HS-5 (cell line): ENCODE measurements at places on chromosomes 1 and 21.
A peak's percentile ranks its signal among the peaks of the same experiment; 100 is the strongest.

DNA sequence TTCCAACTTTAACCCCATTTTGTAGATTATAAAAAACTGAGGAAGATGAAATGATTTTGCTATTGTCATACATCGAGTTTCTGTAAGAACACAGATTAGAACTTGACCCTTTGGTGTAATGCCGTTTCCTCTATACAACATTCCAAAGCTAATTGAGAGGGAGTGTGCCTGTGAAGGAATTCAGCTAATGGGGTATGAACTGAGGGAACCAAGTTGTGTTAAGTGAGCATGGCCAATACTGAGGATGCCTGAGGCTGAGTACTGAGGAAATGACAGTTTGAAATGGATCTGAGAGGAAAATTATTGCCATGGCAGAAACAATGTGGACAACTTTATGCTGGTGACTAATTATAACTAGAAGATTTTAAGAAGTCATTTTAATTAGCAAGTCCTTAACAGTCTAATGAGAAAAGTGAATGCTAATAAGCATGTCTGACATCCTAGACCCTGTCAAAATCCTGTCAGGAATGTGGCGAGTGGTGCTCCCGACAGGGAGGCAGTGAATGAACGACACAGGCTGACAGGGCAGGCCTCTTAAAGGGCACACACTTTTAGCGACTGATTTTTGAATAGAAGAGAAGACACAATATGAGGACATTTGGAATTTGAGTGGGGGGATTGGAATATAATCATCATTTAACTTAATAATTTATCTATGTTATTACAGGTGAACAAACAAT, 262.5 kb downstream of the HLX start:
- DNase-seq = no peak

DNA sequence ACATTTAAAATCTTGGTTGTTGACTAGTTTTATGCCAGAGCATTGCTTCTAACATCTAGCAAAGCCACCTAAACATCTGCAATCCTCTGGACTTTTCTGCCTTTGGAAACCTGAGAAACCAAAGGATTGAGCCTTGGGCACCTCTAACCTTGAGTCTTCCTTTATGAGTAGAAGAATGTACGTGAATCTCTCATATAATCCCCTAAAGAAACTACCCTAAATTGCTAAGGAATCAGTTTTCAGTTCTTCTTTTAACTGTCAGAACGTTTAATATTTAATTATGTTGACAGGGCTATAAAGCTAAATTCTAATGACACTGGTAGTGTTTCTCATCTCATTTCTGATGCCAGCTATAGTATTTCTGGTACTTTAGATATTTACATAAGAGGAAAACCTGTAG, 997.3 kb downstream of the AMY1C start:
- DNase-seq = no peak

DNA sequence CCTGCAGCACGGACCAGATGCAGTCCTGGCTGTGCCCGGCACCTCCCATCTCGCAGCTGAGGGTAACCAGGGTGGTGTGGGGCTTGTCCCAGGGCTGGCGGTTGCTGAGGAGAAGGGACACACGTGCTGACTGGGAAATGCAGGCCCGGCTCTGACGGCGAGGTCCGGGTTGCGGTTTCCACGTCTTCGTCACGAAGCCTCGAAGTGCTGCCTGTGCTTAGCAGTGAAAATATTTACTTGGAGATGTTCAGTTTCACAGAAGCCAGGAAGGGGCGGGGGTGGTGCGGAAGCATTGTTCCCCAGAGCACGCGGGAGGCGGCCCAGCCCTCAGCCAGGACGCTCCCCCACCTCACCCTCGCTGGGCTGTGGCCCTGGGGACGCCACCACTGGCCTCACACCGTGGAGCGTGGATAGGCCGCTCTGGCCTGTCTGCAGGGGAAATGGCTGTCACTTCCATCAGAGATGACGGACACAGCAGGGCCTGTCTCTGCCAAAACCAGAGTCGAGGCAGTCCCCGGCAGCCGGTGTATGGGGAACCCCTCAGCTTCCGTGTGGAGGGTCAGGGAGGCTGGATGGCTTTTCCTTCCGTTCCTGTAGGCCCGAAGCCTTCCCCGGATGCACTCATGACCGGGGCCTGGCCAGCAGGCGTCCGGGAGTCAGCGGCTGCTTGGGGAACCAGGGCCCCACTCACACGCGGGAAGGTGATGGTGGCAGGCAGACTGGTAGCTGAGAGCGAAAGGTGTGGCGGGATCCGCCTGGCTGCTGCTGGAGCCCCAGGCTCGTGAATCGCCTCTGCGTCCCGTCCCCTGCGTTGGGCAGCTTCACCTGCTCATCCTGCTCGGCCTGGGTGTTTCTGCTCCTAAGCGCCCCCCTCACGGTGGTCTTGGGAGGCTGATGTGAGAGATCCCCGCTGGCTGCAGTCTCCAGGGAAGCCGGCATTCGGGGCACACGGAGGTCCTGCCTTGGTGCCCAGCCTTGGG, 14.7 kb upstream of the POFUT2 start:
- DNase-seq = no peak

DNA sequence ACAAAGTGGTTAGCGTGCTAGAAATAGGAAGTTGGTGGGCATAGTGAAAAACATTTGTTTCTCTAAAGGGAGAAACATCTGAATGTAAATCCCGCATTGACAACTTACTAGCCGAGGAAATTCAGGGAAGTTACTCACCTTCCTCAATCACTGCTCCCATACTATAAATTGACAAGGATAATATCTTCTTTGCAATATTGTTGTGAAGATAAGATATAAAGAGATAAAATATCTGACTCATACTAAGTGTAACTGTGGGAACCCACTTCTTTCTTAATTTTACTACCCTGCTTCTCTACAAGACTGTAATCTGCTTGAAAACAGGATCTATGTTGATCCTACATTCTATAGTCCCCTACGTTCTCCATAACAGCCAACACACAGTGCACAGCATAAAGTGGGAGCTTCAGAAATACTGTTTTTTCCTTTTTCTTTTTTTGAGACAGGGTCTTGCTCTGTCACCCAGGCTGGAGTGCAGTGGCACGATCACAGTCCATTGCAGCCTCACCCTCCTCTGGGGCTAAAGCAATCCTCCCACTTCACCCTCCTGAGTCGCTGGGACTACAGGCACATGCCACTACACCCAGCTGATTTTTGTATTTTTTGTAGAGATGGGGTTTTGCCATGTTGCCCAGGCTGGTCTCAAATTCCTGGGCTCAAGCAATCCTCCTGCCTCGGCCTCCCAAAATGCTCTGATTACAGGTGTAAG, 57.4 kb upstream of the C1orf21 start:
- no peak for DNase-seq

GRCh38 chr1:1889090-1889750, 1.7 kb downstream of the GNB1 start:
- no peak for DNase-seq

GRCh38 chr21:31997191-31997590, 124.4 kb downstream of the HUNK start:
- no peak for DNase-seq

DNA sequence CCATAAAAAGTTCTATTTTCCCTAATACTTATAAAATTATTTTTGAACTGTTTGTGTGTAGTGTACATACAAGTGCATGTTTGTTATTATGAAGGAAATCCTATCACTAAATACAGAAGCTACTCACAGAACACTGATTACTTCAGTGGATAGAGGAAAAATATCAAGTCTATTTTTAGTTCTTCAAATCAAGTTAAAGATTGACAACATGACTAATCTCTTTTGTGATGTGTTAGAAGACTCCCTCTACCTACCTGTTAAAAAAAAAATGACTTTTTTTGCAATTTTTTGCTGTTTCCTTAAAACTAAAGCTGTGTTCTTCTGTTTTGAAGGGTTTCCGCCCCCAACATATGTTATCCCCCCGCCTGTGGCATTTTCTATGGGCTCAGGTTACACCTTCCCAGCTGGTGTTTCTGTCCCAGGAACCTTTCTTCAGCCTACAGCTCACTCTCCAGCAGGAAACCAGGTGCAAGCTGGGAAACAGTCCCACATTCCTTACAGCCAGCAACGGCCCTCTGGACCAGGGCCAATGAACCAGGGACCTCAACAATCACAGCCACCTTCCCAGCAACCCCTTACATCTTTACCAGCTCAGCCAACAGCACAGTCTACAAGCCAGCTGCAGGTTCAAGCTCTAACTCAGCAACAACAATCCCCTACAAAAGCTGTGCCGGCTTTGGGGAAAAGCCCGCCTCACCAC, 45.5 kb downstream of the NCF2 start:
- no peak for DNase-seq

DNA sequence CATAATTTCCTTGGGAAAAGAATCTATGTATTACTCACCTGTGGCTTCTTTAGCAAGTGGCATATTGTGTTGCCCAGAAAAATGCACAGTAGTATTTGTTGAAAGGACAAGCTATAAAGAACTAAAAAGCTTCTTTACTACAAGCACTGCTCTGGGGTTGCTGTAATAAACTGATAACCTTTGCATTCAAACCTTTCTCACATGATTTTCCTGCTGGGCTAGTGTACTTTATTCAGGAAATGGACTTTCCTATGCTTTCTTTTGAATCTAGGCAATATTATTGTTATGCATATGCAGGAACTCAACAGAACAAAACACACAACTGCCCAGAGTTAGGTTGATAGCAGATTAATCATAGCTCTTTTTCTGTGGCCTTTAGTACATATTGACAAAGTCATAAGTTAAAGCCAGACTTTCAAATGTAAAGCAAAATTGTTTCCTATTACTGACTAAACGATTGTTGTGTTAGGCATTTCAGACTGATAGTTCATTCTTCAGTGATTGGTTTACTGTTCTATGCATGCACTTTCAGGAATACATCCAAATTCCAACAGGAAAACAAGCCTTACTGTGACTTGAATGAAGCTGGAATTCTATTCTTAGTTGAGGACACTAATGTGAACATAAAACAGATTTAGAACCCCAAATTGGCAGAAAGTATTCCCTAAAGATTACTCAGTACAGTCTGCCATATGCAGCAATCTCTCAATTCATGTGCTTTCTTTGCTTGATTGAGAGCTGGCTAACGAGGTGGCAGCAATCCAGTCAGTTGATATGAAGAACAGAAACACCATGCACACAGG, 564.3 kb upstream of the NEGR1 start:
- DNase-seq = no peak

- DNase-seq = no peak
Observed at GRCh38 chr1:932776-933602, 9.3 kb downstream of the SAMD11 start.

- DNase-seq = peak; percentile 58
Observed at GRCh38 chr1:78651241-78651640, 1.6 kb downstream of the IFI44 start.

- DNase-seq = no peak
Observed at GRCh38 chr1:211932231-211932932, 101.8 kb upstream of the LPGAT1 start.

DNA sequence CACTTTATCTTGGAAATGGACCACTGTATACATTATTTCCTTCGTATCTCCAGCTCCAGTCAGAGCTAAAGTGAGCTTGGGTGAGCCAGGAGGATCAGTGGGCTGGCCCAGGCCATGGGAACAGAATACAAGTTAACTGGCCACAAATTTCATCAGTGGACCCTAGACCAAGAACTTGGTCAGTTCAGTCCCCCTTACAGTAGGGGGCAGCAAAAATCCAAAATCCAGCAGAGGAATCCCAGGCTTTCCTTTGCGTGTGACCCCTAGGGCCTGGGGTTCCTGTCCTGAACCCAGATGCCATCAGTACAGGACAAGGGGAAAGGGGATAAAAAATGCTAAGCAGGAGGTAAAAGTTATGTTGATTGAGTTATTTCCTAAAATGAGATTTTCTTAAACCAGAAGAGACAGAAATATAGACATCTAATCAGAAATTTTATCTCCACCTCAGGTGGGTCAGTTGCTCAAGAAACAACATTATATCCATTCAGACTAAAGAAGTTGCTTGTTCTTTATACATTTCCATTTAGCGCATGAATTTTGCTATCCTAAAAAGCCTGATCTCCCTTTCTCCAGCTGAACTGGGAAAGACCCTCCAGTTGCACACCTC, 24.1 kb upstream of the LCE5A start:
- DNase-seq = no peak

GRCh38 chr1:42913426-42914091, 45.1 kb downstream of the SLC2A1 start:
- DNase-seq = no peak

DNA sequence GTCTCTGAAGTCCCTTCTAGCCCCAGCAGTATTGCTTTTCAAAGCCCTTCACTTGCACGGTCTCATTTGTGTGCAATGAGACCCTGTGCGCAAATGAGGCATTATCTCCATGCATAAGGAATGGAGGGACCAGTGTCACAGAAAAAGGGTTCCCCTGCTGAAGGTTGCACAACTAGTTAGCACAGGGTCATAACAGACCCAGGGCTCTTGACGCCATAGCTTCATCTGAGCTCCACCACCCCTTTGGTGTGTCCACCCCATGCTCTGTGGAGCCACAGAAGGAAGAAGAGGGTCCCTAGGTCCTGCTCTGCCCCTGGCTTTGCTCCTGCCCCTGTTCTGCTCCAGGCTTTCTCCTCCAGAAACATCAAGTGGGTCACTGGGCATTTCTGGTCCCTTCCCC, 12.6 kb downstream of the SH2D2A start:
- DNase-seq = no peak

DNA sequence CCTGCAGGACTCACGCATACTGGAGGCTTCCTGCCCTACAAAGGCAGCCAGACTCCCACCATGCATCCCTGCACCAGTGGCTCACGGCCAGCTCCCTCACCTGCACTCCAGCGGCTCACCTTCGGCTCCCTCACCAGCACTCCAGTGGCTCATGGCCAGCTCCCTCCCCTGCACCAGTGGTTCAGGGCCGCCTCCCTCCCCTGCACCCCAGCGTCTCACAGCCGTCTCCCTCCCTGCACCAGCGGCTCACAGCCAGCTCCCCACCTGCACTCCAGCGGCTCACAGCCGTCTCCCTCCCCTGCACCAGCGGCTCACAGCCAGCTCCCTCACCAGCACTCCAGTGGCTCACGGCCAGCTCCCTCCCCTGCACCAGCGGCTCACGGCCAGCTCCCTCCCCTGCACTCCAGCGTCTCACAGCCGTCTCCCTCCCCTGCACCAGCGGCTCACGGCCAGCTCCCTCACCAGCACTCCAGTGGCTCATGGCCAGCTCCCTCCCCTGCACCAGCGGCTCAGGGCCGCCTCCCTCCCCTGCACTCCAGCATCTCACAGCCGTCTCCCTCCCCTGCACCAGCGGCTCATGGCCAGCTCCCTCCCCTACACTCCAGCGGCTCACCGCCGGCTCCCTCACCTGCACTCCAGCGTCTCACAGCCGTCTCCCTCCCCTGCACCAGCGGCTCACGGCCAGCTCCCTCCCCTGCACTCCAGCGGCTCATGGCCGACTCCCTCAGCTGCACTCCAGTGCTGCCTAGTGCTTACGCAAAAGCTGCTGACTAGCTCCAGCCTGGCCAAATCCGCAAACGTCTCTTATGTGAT, 324.5 kb downstream of the NPHP4 start:
- DNase-seq = no peak

- DNase-seq = no peak
Observed at GRCh38 chr21:14825514-14825974, 239.3 kb downstream of the NRIP1 start.

DNA sequence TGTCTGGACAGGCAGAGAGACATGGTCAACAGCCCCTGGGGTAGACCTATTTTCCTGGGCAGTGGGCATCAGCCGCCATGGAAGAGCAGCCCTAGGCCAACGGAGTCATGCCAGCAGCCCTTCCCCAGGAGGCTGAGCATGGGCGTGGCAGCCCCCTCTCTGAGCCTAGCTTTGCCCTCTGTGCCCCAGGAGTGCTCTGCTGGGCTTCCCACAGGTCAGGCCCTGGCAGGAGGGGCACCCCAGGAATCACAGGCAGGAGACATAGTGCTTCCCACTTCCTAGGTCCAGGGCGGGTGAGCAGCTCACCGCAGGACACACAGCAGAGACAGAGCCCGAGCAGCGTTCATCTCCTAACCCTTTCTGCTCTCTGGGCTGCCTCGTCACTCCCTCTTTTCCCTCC, 132.8 kb downstream of the GLIS1 start:
- DNase-seq = no peak

GRCh38 chr1:39575191-39576015, 1.2 kb downstream of the PABPC4 start:
- DNase-seq = no peak
